ENCODE measurements at places on chromosomes 11 and 22.

- DNase-seq = no peak
Observed at GRCh38 chr22:30270832-30271231, 4.2 kb upstream of the OSM start.

DNA sequence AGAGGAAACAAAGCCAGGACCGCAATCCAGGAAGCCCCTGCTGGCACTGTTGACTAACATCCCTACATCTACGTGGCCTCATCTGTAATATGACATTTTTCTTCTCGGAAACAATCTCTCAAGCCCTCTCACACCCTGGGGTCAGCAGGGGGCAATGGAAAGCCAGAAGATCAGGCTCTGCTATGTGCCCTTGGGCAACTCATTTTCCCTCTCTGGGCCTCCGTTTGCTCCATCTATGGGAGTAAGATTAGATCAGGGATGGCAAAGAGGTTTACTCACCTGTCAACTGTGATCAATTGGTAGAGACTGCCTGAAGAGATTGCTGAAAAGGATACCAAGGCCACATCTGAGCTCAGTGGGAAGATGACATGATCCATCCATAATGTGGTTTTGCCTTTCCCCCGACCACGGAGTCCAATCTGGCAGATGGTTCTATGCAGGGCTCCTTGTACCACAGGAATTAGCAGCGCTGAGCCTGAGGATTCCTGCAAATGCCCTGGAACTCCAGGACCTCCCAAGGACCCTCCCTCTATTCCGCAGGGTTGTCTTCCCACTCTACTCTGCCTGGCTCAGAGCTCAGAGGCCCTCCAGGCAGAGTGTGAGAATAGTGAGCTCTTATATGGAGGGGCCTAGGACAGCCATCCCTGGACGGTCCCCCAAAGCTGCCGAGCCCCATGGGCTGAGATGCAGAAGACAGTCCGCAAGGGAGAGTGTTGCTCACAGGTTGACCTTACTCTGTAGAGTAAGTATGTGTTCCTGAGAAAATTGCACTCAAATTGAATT lies 66.1 kb downstream of the CHST1 start:
- no peak for DNase-seq

DNA sequence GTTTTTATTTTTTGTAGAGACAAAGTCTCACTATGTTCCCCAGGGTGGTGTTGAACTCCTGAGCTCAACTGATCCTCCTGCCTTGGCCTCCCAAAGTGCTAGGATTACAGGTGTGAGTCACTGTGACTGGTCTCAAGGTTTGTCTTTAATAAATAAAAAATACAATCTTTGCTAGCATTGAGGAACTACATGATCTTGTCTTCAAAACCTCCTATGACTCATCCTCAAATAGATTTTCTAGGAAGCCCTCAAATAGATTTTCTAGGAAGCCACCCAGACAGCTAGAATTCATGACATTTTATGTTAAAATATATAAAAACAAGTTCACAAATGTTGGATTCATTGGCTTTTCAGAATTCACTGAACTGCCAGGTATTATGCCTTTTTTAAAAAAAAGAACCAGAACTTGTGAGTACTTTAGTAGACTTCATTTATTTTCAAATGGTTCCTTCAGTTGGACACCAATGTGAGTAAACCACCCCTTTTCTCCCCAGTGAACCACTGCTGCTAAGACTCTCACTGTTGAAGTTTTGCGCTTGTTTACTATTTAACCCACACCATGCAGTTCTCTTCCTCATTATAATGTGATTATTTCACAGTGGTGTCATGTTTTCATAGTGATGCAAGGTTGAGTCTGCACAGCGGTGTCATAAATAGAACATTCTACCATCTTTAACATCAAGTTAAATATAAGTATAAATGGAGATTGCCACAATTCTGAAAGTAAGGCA lies 303.9 kb downstream of the CASP12 start:
- DNase-seq = no peak

DNA sequence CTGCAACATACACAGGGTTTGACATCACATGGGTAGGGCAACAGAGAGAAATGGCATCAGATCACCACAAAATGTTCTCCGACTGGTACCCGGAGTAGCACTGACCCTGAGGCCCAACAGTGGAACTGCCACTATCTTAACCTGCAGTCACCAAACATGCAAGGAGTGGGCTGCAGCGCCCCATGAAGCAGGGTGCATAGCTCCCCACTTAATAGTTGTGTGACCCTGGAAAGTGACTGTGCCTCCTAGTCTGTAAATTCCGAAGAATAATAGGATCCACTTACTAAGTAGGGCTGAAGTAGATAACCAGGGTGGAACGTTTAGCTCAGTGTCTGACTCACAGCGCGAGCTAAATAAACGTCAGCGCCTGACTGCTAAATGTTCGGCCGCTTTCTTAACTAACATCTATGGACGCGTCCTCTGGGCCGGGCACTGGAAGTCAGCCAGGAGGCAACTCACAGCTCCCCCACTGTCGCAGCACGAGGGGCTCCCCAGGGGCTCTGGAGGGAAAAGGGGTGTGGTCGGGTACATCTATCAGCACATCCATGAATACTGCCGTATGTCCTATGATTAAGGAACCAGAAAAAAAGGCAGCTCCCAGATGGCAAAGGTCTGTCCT lies 777 bp downstream of the LTO1 start:
- DNase-seq = no peak

GRCh38 chr11:128738942-128739341 lies 45.1 kb downstream of the FLI1 start:
- DNase-seq = no peak

DNA sequence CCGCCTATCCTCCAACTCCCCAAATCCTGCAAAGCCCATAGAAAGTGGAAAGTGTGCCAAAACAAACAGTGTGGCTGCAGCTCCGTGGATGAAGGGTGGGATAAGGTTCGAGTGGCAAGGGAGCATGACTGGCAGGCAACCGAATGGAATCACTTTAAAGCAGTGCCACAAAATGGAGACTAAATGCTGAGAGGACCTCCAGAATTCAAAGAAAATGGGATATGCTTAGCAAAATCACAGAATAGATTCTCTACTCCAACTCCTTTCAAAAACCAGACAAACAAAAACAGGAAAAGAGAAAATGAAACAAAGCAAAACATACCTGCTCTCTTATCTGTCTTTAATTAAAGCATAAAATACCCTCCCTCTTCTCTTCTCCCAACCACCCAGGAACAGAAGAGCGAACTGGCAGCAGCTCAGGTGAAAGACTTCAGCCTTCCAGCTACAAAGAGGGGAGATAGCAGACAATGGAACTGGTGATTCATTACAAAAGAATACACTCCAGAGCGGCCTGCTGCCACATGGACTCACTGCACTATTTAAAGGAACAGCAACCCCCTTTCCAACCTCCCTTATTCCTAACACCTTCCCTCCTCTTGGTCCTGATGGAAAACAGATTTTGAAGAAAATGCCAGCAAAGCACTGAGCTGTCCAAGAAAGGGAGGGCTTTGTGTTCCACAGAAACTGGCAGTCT lies 118.5 kb downstream of the APOL5 start:
- peak; percentile 33 for DNase-seq

GRCh38 chr11:10743354-10744000 lies 7.6 kb upstream of the CTR9 start:
- no peak for DNase-seq

DNA sequence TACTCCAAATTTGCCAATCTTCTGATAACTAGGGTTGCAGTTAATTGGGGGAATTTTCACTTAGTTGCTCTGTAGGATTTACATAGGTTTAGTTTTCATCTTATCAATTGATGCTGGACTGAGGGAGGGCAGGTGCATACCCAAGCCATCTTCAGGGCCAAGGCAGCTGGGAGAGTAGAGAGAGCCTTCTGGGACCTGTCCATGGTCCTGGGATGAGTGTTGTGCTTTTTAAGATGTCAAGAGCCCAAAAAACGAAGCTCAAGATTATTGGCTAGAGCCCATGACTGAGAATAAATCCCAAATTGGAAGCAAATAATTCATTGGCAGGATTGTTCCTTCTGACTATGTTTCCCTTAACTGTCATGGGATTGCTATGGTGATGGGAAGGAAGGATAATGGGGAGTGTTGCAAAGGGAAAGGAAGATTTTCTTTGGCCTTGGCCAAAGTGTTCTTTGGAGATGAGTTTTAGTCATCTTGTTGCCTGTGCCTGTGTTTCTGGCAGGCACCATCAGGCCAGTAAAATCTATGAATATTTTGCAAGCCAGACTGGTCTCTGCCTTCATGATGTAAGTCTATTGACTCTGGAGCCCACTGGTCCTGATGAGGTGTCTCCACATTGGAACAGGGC lies 4.5 kb downstream of the SLC22A6 start:
- no peak for DNase-seq

- DNase-seq = no peak
Observed at GRCh38 chr11:122816761-122817520, 21.4 kb upstream of the CRTAM start.

- DNase-seq = no peak
Observed at GRCh38 chr11:40642284-40642683, 817.2 kb downstream of the LRRC4C start.

- no peak for DNase-seq
Observed at GRCh38 chr22:19527861-19528417, 3.7 kb upstream of the CLDN5 start.

- DNase-seq = no peak
Observed at GRCh38 chr22:17096071-17096470, 11.3 kb downstream of the IL17RA start.

DNA sequence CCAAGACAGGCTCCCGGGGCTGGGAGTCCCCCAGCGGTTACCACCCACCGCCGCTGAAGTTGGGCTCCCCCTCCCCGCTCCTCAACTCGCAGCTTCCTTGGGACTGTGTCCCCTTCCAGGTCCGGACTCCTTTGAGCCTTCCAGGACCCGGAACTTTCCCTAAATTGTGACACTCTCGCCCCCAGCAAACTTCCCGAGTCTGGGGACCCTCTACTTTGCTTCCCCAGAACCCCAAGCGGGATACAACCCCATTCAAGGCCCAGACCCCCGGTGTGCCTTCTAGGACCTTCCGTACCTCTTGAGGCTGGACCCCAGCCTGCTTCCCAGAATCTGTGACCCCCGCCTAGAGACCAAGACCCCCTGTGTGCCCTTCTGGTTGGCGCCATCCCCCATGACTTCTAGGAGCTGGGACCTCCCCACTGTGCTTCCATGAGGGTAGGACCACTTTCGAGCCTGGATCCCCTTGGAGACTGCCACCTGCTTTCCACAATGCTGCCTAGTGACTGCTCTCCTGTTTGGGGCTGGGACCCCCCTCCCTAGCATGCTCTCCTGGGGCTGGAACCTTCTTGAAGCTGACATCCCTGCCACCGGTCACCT lies 587 bp downstream of the MYRF start:
- DNase-seq = no peak

DNA sequence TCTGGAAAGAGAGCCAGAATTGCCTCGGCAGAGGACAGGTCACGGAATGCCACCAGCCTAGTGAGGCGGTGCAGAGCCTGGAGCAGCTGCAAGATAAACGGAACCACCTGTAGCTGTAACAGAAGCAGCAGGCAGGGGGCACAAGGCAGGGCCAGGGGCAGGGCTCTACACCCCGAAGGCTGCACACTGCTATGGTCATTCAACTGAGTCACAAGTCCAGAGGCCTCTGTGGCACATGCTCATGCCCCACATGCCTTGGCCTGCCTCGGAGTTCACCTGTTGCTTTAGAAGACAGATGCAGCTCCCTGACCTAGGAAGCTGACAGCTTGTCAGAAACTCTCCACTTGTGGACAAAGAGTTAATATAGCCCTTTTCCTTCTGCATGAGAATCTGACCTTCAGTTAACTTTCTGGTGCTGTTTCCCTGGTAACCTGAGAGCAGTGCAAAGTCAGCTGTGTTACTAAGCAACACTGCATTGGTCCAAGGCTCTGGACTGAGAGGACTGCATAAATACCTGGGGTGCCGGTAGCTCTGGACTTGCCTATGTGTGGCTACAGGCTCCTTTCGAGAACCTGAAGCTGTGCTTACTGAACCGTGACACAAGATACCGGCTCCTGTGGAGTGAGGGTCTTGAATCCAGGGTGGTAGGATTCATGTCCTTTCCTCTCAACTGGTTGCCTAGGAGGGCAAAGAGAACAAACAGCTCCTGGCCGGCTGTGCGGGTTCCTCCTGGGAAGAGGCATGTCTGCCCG lies 10.5 kb downstream of the COMMD9 start:
- no peak for DNase-seq

GRCh38 chr11:63838150-63838677 lies 696 bp upstream of the MARK2 start:
- no peak for DNase-seq

DNA sequence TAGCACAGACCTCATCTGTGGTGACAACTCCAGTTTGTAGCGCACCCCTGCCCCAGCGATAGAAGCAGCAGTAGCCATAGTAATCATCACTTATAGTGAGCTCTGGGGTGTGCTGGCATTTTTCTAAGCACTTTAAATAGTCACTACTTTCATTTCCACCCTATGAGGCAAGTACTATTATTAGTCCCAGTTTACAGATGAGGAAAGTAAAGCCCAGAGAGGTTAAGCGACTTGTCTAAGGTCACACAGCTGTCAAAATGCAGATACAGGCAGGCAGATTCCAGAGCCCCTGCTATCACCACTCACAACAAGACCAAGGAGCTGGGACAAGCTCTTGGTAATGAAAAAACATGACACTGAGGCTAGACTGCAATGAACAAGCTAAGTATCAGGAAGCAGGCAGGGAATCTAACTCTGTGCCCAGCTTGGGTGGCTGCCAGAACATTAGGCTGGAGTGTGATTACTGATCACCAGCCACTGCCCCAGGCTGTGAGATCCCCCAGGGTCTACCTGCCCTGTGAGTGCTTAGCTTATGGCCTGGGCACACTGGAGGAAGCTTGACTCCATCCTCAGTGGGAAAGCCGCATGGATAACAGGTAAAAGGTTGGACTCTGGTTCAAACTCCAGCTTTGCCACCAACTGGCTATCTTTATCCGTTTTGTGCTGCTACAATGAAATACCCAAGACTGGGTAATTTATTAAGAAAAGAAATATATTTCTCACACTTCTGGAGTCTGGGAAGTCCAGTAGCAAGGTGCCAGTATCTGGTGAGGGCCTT lies 561.1 kb downstream of the MN1 start:
- no peak for DNase-seq

GRCh38 chr11:132981131-132981956 lies 551.0 kb downstream of the OPCML start:
- no peak for DNase-seq

- DNase-seq = no peak
Observed at GRCh38 chr22:45211435-45211834, 29.3 kb downstream of the KIAA0930 start.

DNA sequence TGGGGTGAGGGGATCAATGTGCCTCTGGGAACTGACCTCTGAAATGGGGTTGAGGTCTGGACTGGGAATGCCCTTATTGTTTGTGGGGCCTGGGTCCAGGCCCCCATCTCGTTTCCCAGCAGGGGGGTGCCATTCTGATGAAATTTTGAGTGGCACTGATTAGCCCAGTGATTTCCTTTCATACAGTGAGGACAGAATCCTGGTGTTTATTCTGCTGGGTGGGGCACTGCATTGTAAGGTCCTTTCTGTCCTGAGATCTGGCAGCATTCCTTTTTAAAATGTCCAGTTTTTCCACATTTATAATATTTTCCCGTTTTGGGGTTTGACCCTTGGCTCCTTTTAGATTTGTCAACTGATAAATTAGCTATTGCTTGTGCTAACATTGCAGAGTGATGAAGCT lies 27.1 kb downstream of the OR10A6 start:
- DNase-seq = no peak

- no peak for DNase-seq
Observed at GRCh38 chr11:80414181-80415165, 973.6 kb upstream of the TENM4 start.

All from glomerular endothelial cell (primary cell).